ENCODE measurements at places on chromosomes 11 and 22. TPM values are rescaled to one million over a fixed set of nuclear protein-coding genes. Genes with fewer than 3 reads are reported as not detected.

HDAC10 gene
- total RNA-seq = 3.9 TPM

TSKU gene
- 6.8 TPM for total RNA-seq

ESAM gene
- total RNA-seq = under 0.01 TPM

LRP4 gene
- 4.1 TPM for total RNA-seq

CSNK1E gene
- 114 TPM for total RNA-seq

SYCE3 gene
- not detected for total RNA-seq

CARD18 gene
- not detected for total RNA-seq

OR52A5 gene
- not detected for total RNA-seq

OR5A1 gene
- not detected for total RNA-seq

MRGPRX4 gene
- under 0.01 TPM for total RNA-seq

GRCh38 chr22:17831501-17832251 lies 57.4 kb upstream of the BID start:
- no peak overlapping the region for H3K27ac ChIP-seq
- H3K27me3 ChIP-seq = no peaks in the 10 kb centered on the region
- peaks cover 14% of the 10 kb centered on the region for H3K36me3 ChIP-seq
- no peak overlapping the region for H3K4me3 ChIP-seq

DNA sequence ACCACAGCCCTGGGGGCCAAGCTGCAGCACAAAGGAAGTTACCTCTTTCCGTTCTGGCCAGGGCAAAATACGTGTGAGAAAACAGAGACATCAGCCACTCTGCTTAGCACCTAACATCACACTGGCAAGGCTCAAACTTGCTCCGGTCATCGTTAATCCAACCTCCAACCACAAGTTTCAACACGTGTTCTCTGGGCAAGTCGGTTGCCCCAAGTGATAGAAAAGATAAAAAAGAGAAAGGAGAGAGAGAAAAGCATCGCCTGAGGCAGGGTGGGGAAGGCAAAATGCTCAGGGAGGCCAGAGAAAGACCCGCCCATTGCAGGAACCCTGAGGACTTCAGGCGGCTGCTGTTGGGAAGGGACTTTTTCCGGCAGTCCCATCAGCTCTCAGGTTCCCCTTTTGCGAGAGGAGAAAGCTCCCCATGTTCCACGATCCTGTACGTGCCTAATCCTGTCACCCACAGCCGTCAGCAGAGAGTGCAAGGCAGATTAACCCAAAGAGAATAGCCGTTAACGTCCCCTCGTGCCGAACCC lies 18.5 kb upstream of the B4GALNT4 start:
- H3K36me3 ChIP-seq = no peaks in the 10 kb centered on the region
- H3K4me3 ChIP-seq = no peak overlapping the region
- no peaks in the 10 kb centered on the region for H3K27me3 ChIP-seq
- H3K27ac ChIP-seq = no peak overlapping the region

DNA sequence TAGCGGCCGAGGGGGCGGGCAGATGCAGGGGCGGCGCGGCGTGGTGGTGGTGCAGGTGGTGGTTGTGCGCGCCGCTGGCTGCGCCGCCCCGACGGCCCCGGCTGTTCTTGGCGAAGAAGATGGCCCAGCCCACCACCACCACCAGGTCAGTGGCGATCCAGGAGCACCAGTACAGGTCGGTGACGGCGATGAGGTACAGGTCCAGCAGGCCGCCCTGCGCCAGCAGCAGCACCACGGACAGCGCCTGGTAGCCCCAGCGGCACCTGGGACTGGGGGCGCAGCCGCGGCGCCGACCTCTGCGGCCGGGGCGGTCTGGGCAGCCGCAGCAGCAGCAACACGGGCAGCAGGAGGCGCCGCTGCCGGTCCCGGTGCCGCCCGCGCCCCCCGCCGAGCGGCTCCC lies 879 bp downstream of the TMEM121B start:
- H3K36me3 ChIP-seq = no peaks in the 10 kb centered on the region
- H3K27me3 ChIP-seq = peaks cover 29% of the 10 kb centered on the region
- no peak overlapping the region for H3K27ac ChIP-seq
- no peaks in the 10 kb centered on the region for H3K4me1 ChIP-seq
- H3K4me3 ChIP-seq = no peak overlapping the region

- H3K27ac ChIP-seq = no peak overlapping the region
- H3K27me3 ChIP-seq = no peaks in the 10 kb centered on the region
- H3K4me3 ChIP-seq = no peak overlapping the region
- H3K36me3 ChIP-seq = no peaks in the 10 kb centered on the region
- DNase-seq = no peak
- H3K4me1 ChIP-seq = no peaks in the 10 kb centered on the region
Measured at GRCh38 chr11:81963018-81963417, 770.6 kb downstream of the FAM181B start.

DNA sequence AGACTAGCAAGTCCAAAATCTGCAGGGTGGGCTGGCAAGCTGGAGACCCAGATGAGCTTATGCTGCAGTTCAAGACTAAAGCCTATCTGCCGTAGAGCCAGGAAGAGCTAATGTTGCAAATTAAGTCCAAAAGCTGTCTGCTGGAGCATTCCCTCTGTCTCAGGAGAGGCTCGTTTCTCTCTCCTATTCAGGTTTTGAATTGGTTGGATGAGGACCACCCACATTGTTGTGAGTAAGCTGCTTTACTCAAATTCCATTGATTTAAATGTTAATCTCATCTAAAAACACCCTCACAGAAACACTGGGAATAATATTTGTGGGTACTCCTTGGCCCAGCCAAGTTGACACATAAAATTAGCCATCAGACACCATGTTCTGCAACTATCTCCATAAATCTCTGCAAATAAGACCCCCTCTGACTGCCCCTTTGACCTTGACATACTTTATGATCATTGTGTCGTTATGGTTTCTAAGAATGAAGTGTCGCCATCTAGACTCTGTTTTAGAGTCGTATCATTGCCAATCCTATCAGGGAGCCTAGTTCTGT lies 16.8 kb upstream of the CUL5 start:
- no peak for DNase-seq
- no peak overlapping the region for H3K27ac ChIP-seq
- no peaks in the 10 kb centered on the region for H3K27me3 ChIP-seq
- no peaks in the 10 kb centered on the region for H3K4me1 ChIP-seq
- no peaks in the 10 kb centered on the region for H3K36me3 ChIP-seq

DNA sequence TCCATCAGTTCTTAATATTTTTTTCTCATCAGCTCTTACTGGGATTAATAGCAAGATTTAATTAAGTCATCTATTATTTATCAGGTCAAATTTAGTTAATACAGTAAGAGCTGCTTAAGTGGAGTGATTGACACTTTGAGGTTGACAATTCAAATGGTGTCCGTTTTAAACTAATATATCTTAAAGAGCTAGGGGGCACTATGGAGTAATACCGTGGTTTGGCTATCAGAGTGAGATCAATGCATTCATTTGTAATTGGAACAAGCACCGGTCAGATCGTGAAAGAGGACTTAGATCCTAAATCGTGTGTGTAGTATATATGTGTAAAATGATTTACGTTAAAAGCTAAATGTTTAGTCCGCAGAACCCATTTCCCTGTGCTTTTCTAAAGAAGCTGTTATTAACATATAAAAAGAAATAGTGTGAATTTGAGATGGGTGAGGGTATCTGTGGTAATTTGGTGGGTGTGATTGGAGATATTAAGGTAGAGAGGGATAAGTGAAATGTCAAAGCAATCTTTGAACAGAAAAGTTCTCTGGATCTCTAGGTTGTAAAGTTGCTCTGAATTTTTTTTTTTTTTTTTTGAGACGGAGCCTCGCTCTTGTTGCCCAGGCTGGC lies 2.3 kb downstream of the SIK2 start:
- peaks cover 3% of the 10 kb centered on the region for H3K4me1 ChIP-seq
- H3K27ac ChIP-seq = no peak overlapping the region
- H3K27me3 ChIP-seq = no peaks in the 10 kb centered on the region
- peak; percentile 45 for DNase-seq

DNA sequence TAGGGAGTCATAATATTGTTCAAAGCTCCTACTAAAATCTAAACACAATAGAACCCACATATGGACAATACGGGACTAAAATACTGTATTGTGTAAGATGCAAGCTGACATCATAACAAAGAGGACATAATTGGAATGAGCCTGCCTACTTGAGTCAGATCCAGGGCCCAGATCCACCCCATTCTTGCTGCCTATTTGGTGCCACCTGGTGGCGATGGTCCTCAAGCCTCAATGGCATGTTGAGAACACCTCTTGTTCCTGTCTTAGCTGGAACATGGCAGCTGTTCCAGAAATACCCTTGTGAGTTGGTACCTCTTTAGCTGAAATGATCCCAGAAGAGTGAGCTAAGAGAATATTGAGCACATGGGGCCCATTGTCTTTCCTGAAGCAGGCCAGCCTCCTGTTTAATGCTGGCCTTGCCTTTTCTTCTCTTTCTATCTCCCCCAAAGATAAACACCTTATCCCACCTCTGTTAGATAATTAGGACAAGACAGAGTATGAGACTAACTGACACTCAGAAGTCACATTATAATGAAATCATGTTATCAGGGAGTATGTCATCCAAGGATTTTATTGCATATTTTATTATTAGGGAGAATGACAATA lies 680.9 kb upstream of the ANO5 start:
- H3K4me1 ChIP-seq = no peaks in the 10 kb centered on the region
- DNase-seq = no peak
- no peak overlapping the region for H3K4me3 ChIP-seq
- no peaks in the 10 kb centered on the region for H3K27me3 ChIP-seq
- H3K36me3 ChIP-seq = no peaks in the 10 kb centered on the region
- no peak overlapping the region for H3K27ac ChIP-seq

DNA sequence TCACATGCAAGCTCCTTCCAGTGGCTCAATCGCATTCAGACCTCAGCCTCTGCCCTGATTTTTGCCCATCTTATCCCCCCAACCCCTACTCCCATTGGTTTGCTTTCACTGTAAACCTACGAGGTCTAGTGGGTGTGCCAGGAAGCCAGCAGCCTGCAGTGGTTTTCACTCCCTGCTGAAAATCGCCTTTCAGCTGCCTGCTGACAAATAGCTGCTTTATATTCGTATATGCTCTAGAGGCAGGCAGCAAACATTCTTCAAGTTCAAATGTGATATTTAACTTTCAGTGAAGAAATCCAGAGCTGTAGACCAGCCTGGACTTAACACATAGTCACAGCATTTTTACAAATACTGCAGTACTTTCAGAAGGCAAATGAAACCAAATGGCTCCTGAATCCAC lies 92.8 kb upstream of the APOA1 start:
- no peaks in the 10 kb centered on the region for H3K36me3 ChIP-seq
- H3K27me3 ChIP-seq = no peaks in the 10 kb centered on the region
- H3K27ac ChIP-seq = no peak overlapping the region
- no peak overlapping the region for H3K4me3 ChIP-seq
- DNase-seq = peak; percentile 40

GRCh38 chr11:132310390-132311375 lies 940.3 kb downstream of the NTM start:
- H3K4me3 ChIP-seq = no peak overlapping the region
- H3K27me3 ChIP-seq = no peaks in the 10 kb centered on the region
- H3K4me1 ChIP-seq = peaks cover 5% of the 10 kb centered on the region
- DNase-seq = no peak

DNA sequence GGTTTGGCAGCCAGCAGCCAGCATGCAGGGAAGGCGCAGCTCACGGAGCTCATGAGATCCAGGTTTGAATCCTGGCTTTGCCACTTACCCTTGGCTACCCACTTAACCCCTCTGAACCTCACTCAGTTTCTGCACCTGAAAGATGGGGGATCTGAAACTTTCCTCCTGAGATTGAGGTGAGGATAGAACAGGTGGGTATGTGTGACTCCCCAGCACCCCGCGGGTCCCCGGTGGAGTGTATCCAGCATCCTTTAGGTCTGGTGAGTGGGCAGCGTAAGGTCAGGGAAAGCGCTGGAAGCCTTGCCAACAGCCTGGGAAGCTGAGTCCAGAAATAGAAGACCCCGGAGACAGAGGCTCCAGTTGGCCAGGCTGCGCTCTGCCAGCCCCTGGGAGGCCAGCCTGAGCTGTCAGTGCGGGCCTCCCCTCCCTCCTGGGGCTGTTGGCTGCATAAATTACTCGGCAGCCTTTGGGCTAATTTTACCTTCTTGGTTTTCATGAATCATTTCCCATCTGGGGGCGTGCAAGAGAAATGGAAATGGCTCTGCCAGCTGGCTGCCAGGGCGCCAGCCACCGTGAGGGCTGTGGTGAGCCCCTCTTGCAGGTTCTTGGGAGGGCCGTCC lies 17.6 kb downstream of the PRDM11 start:
- DNase-seq = peak; percentile 15
- no peaks in the 10 kb centered on the region for H3K27me3 ChIP-seq
- H3K27ac ChIP-seq = no peak overlapping the region
- no peak overlapping the region for H3K4me3 ChIP-seq
- H3K4me1 ChIP-seq = no peaks in the 10 kb centered on the region

DNA sequence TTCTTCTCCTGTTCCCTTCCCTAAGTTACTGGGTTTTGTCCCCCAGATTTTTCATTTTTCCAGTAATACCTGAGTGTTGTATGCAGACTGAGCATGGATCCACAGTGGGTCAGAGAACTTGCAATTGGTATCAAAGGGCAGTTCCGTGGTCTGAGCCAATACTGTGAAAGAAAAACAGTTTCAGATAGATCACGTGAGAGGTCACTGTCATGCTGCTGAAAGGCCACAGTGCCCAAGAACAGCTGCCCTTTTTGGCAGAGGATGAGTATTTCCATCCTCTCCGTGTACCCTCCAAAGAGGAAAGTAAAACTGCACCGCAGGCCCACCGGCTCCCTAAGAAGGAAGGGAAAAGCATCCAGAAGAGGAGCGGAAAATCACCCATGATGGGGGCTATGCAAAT lies 73.0 kb upstream of the TBCEL start:
- no peak overlapping the region for H3K27ac ChIP-seq
- no peaks in the 10 kb centered on the region for H3K36me3 ChIP-seq
- no peak for DNase-seq
- H3K27me3 ChIP-seq = peaks cover 8% of the 10 kb centered on the region
- no peaks in the 10 kb centered on the region for H3K4me1 ChIP-seq
- H3K4me3 ChIP-seq = no peak overlapping the region

GRCh38 chr11:41816396-41816795 lies 356.9 kb upstream of the LRRC4C start:
- H3K4me3 ChIP-seq = no peak overlapping the region
- H3K27ac ChIP-seq = no peak overlapping the region
- no peaks in the 10 kb centered on the region for H3K4me1 ChIP-seq
- H3K27me3 ChIP-seq = no peaks in the 10 kb centered on the region
- no peak for DNase-seq
- H3K36me3 ChIP-seq = no peaks in the 10 kb centered on the region

DNA sequence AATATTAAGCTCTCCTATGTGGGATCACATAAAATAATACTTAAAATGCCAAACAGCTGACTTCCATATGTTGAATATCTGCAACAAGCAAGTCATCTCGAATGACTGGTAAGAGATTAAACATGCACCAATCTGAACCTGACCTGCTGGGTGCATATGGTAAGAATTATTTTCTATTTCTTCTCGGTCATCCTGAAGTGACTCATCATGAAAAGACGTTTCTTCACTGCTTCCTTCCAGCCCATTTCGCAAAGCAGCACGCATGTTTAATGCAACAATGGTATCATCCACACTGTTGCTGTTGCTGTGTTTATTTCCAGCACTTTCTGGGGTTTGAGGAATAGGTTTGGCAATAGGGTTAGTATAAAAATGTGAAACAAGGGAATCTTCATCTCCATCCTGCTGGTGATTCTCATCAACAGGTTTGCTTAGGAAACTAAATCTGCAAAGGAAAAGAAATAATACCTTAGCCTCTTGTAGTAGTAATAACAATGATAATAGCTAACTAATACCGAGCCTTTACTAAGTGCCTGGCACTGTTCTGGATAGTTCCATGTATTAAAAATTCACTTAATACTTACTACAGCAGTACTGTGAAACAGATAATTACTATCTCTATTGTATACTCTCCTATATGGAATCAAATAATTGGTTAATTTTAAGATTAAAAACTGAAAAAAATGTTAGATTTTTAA lies 52.0 kb upstream of the CHRNA10 start:
- DNase-seq = peak; percentile 99
- H3K4me3 ChIP-seq = no peak overlapping the region
- H3K4me1 ChIP-seq = peaks cover 12% of the 10 kb centered on the region
- H3K27me3 ChIP-seq = no peaks in the 10 kb centered on the region

Data from IMR-90 (cell line).